ENCODE measurements at places on chromosomes 4 and X.

- DNase-seq: no peak
Observed at GRCh38 chr4:3030566-3031356, 43.6 kb downstream of the HTT-AS start.

DNA sequence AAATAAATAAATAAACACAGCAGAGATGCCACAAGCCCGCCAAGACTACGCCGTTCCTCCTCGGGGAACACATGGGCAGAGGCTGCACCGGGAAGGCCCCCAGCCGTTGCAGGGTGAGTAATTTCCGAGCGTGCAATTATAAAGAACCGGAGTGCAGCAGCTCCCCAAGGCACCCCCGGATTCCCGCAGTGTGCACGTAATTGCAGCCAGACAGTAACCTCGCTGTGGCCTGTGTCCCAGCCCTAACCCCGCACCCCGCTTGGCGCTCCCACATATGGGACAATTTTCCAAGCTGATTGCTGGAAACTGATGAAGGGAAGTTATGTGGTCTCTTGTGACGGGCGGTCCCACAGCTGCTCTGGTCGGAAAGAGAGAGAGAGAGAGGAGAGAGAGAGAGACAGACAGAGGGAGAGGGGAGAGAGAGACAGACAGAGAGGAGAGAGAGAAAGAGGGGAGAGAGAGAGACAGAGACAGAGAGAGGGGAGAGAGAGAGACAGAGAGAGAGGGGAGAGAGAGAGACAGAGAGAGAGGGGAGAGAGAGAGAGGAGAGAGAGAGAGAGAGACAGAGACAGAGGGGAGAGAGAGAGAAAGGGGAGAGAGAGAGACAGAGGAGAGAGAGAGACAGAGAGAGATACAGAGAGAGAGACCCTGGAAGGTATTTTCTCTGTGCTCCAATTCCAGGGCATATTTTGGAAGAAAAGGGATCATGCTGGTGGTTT lies 275.4 kb downstream of the SHOX start:
- DNase-seq: no peak

GRCh38 chr4:44756559-44756958 lies 30.2 kb upstream of the GNPDA2 start:
- no peak for DNase-seq

DNA sequence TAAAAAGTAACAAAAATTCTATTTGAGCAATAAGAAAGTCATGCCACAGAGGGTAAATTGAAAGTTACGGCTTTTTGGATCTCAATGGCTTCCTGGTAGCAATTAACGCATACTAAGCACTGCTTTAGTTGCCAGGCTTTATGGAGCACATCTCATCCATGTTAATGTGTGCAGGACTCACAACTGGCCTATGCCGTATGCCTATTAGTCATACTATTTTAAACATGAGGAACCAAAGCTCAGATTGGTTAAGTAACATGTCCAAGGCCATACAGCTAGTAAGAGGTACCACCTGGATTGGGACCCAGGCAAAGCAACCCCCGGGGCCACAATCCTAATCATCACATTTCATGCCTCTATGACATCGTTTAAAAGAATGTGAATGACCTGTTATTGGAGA lies 17.1 kb downstream of the DAPP1 start:
- no peak for DNase-seq

DNA sequence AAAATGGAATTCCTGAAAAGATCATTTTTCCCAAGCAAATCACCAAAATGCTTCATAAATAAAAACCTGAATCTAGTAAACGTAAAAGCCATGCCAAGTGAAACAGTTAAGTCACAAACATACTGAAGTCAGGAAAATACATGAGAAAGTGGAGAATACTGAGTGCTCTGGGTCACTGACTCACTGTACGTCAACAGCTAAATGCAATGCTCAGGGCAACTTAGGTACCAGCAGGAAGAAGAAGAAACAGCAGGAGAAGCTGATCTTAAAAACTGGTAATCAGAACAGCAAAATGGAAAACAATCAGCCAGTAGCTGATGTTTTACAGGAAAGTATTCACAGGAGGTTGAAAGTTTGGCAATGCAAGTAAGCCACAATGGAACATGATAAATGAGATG lies 252.6 kb upstream of the ETNPPL start:
- no peak for DNase-seq

GRCh38 chr4:140046016-140046415 lies 108.0 kb downstream of the MAML3 start:
- no peak for DNase-seq

DNA sequence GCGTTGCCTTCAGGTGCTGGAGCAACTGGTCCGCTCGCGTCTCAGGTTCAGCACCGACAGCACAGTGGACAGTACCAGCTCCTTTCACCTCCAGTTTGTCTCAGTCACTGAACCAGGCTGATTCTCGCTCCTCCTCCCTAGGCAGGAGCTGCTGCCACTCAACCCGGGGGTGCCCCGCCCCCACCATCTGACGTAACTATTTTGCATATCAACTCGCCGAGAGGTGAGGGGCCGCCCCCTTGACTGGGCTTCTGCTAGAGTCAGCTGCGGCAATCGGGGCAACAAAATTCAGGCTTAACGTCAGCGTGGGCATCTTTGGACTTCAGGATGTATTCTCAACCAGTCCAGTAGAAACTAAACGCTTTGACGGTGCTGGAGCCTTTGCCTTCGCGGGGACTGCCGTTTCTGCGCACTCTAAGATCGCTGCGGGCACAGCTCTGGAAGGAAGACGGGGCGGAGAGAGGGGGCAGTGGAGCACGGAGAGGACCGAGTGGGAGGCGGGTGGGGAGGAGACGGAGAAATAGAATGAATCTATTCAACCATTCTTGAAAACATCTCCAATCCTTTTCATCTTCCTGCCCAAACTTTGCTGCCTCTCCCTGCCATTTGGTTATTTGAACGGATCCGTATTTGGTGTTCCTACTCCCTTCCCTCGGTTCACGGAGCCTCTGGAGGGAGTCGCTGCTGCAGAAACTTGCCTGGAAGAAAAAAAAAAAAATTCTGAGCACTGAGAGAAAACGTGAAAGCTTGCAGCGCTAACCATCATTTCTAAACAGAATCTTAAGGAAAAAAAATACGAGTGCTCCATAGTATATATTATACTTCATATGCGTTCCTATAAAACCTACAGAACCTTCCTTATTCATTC lies at the start of gene FSTL5:
Gene FSTL5, minus strand, starts transcription at position 109 of the 868 bp plus-strand sequence. CDS start 52,604 bp downstream, outside the sequence.
- peak; percentile 89 for DNase-seq

DNA sequence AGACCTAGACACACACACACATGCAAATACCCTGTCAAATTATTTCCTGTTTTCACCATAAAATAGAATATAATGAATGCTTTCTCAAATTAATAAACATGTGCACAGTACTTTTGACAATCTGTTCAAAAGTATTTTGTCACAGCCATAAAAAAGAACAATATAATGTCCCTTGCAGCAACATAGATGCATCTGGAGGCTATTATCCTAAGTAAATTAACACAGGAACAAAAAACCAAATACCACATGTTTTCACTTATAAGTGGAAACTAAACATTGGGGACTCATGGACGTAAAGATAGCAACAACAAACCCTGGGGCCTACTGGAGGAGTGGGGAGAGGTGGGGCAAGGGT lies 15.5 kb downstream of the RAB40A start:
- DNase-seq: no peak

DNA sequence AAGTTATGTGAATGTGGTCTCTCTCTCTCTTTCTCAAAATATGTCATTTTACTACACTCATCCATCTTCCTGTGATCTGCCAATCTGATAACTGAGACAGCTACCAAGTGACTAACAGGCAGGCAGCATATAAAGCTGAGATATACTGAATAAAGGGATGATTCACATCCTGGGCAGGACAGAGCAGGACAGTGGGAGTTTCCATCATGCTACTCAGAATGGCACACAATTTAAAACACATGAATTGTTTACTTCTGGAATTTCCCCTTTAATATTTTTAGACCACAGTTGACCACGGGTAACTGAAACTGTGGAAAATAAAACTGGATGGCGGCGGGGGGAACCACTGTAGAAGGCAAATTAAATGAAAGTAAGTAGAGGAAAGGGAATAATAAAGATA lies 58.6 kb upstream of the DCTD start:
- DNase-seq: no peak
